ENCODE measurements at places on chromosomes 7 and 10.
A peak's percentile ranks its signal among the peaks of the same experiment; 100 is the strongest.

- DNase-seq: peak; percentile 77
Measured at GRCh38 chr10:104642658-104643302, 1.7 kb downstream of the SORCS3 start.

DNA sequence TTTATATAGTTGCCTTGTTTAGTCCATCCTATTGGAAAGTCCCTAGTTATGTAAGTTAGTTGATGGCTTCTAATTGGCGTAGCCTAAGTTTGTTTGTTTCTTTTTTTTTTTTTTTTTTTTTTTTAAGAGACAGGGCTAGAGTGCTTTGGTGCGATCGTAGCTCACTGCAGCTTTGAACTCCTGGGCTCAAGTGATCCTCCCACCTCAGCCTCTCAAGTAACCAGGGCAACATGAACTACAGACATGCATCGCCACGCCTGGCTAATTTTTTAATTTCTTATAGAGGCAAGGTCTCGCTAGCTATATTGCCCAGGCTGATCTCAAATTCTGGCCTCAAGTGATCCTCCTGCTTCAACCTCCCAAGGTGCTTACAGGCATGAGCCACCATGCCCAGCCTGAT is 7.1 kb downstream of the CSGALNACT2 start:
- DNase-seq: no peak

DNA sequence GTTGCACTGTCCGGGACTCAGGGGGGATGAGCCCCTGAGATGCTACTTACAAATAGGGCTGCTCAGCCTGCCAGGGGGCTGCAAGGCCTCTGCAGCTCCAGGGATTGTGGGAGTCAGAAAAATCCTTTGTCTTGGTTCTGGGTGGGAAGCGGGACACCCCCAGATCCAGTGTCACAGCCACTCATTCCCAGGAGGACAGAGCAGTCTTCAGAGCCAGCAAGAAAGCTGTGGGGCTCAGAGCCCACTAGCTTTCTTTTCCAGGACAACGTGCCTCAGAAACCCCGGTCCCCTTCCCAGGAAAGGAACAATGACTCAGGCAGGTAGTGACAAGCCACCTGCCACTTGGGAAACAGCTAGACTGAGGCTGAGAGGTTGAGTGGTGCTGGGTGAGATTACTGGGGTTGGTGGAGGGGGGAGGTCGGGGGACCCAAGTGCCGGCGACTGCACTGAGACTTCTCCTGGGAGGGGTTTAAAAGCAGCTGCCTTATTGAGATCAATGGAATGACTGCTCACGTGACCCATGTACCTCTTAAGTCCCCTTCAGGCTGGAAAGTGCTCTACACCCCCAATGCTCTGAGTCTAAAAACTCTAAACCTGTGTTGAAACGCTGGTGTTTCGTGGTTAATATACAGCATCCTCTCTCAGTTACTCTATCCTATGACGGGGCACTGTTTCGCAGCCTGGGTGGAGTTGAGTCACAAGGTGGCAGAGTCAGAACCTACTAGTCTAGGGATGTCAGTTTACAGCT is 123.6 kb downstream of the UBE2H start:
- DNase-seq: no peak

GRCh38 chr10:48602401-48603135 is 2.3 kb downstream of the ARHGAP22 start:
- DNase-seq: no peak

DNA sequence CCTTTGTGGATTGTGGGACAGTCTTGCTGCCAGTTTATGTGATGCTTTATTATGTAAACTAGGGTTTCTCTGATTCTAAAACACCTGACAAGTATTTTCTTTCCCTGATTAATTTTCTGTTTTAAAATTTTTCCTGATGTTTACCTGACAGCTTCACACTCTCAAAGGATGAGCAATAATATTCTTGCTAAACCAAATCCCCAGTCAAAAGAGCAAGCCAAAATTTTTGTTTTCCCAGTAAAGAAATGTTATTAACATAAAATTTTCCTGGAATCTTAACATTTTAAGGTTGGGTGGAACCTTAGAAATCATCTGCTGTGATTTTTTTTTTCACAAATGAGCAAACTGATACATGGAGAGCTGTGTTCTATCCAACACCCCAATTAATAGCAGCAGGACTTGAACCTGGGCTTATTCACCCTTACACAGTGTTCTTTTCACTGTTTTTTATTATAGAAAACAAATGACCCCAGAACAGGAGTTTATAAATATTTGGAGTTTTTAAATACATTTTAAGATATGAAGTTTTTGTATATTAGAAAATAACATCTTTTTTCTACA is 185.2 kb upstream of the VIPR2 start:
- no peak for DNase-seq

- no peak for DNase-seq
Measured at GRCh38 chr10:14024329-14025202, 306.2 kb downstream of the FRMD4A start.

DNA sequence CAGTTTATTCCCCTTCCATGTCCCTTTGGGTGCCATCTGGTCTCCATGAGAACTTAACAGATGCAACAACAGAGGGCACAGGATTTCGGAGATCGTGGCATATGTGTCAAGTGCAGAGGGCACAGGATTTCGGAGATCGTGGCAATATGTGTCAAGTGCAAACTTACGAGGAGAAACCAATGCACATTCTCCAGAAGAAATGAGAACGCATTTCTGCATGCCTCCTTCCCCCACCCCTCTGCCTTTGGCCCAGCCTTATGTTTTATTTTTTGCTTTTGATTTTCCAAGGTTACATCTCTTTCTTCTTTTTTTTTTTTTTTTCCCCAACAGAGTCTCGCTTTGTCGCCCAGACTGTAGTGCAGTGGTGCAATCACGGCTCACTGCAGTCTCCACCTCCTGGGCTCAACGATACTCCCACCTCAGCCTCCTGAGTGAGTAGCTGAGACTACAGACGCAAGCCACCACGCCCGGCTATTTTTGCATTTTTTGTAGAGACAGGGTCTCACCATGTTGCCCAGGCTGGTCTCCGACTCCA is 586 bp upstream of the ANKRD26 start:
- DNase-seq: no peak

DNA sequence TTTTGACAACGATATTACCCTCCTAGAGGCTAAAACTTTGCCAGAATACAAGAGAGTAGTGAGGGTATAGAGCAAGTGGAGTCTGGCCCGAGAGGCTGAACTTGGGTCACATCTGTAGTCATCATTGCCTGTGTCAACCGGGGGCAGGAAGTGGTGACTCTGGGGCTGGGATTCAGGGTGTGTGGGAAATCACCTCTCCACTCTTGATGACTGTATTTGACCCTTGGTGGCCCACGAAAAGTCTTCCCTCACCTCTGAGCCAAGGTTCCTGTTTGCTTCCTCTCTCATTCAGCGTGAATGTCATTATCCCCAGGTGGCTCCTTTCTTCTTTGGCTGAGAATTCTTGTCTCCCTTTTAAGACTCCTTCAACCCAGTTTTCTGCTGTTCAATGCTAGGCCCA is 240.4 kb downstream of the ABCA13 start:
- no peak for DNase-seq

- no peak for DNase-seq
Measured at GRCh38 chr10:63120554-63120953, 12.6 kb upstream of the NRBF2 start.

DNA sequence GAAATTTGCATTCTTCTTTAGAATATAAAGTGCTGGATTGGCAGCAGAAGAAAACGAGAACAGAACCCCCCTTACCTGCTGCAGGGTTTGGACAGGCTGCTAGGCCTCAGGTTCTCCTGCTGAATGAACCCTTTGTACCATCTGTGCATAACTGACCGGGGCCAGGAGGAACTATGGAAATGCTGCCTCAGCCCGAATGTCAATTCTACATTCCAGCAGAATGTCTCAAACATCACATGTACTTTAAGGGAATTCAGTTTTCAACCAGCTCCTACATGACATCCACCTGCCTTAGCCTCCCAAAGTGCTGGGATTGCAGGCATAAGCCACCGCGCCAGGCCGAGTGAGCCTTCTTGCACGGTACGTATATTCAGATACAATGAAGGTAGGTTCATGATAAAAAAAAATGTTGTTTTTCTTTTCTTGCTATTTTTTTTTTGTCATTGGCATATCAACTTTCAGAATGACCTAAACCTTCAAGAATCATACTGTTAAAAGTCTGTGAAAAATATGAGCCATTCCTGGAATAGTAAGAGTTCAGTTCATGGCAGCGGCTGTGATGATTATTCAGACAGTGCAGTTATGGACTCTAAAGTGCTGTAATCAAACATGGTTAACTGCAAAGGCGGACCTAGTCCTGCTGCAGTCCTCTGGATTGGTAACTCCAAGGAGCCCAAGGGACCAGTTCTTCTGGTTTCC is 84.4 kb upstream of the TNS3 start:
- DNase-seq: no peak

DNA sequence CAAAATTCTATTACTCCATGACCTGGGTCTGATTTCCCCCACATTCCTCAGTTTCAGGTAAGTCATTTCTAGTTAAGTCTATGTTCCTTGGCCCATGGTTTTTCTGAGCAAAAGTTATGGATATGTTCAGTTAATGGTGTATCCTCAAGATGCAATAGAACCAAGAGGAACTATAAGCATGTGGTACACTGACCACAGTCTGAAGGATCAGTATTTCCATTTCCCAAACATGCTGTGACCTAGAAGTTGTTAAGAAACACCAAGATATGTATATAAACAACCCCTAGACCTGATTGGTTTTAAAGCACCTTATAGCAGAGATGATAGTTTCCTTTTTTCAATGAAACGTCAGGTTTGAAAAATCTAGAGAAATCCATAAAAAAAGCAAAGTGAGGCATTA is 94.2 kb upstream of the ABCB5 start:
- no peak for DNase-seq

Measured in occipital lobe (tissue), 3 donors.